Pancreas (tissue), 10 donors: ENCODE measurements at places on chromosomes 1 and 21. TPM values are rescaled to one million over a fixed set of nuclear protein-coding genes. Genes with fewer than 3 reads are reported as not detected.

Gene STIL
- 0.83 TPM for total RNA-seq

DNA sequence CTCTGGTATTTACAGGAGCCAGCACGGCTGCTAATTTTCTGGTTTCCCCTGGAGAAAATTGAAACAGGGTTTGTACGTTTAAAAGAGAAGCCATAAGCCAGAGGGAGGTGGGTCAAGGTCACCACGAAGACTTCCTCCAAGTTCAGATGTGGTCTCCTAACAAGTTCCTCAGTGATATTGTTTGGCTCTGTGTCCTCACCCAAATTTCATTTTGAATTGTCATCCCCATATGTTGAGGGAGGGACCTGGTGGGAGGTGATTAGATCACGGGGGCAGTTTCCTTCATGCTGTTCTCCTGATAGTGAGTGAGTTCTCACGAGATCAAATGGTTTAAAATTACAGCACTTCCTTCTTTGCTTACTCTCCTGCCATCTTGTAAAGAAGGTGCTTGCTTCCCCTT, 295.4 kb upstream of the DAB1 start:
- DNase-seq, result no peak

DNA sequence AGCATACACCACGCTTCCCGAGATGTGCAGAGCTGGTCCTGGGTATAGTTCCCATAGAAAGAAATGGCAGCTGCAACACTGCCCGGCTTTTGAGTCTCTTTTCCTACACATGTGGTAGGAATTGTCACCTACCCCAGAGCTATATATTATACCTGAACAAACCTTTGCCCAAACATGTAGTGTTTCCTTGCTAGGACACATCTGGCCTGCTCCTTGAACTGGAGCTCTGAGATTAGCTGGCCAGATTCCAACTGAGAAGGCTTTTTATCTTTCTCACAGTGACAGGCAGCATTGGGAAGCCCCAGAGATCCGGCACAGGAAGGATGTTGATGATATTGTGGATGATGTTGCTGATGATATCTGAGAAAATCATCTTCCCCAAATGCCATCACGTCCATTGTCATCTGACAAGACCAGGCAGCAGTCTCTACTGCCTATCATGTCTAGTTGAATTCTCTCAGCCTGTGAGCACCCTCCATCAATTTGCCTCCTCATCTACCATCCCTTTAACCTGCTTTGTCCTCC, 115.0 kb upstream of the SMYD2 start:
- no peak for DNase-seq

Gene MROH9
- not detected for total RNA-seq

Gene DDAH1
- total RNA-seq, result 31.2 TPM

Gene OLIG1
- 0.51 TPM for total RNA-seq

- DNase-seq, result no peak
Measured at GRCh38 chr1:154975409-154976059, 1.1 kb downstream of the CKS1B start.

Gene TRNP1
- 10.4 TPM for total RNA-seq
